ENCODE measurements at places on chromosomes 3 and 15.

DNA sequence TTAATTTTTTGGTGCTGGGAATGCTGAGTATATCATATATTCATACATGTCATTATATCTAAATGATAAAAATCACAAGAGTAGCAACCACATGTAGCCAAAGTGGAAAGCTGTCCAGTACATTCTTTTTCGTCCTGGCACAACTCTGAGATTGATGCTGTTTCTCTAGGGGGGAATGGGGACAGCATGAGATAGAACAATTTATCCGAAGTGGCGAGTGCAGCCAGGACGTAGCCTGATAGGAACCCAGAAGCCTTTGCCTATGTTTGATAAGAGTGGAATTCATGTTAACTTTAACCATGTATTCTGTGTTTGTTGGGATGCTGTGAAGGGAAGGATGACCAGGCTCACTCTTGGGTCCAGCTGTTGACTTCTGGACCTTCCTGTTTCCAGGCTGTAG is 20.9 kb downstream of the PTPRG start:
- no peak for DNase-seq

- no peak for DNase-seq
These were observed 53.9 kb upstream of the SSR3 start for GRCh38 chr3:156608601-156609514.

DNA sequence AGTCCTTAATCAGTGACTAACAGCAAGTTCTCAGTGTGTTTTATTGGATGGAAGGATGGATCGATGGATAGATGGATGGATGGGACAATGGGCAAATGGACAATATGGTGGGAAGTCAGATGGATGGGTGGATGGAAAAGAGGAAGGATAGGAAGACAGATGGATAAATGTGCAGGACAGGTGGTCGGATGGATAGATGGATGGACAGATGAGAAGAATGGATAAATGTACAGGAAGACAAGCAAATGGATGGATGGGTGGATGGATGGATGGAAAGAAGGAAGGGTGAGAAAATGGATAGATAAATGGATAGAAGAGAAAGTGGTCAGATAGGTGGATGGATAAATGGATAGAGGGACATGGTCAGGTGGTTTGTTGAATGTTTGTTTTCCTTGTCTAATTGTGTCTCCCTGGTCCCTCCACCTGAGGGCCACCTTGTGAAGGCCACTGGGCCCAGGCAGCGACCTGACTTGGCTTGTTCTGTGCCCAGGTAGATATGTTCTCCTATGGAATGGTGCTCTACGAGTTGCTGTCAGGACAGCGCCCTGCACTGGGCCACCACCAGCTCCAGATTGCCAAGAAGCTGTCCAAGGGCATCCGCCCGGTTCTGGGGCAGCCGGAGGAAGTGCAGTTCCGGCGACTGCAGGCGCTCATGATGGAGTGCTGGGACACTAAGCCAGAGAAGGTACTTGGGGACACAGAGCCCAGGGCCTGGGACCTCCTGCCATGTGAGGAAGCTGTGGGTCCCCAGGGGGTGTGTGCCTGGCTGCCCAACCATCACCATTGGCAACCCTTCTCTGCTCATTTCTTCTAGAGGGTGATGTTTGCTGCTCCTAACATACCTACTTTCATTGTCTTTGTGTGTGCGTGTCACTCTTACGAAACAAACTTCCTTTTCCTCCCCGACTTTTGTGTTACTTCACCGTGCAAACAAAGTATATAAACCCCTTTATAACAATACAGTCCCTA is 137.5 kb downstream of the LRRK1 start:
- no peak for DNase-seq

DNA sequence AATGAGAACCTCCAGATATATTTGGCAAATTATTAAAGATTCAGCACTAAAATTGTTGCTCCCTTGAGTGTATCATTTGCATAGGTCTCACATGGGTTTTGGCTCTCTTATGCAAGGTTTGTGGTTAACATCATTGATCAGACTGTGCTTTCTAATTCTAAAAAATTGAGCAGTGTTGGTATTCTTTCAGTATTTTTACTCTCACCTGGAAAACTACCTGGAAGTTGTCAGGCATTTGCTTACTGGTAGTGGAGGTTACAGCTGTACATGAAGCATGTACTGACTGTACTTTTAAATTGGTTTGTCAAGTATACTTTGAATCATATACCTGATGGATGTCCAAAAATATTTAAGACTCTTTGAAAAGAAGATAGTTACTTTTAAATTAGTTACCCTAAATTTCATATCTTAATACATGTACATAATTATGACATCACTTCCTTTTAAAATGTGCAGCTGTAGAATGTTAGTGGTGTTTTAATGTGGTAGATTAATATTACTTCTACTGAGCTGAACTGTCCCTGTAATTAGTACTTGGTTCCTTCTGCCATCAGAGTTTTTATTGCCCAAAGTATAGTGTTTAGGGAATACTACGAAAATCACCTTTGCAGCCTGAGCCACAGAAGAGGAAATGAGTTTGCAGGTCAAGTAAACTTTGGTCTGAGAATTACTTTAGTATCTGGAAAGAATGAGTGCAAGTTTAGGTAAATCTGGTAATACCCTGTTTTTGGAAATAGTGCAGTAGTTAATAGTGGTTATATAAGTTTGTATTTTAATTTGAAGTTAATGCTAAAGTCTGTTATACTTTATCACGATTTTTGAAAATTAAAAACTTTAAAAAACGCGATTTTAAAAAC is 2.8 kb downstream of the CHD2 start:
- DNase-seq, result no peak

DNA sequence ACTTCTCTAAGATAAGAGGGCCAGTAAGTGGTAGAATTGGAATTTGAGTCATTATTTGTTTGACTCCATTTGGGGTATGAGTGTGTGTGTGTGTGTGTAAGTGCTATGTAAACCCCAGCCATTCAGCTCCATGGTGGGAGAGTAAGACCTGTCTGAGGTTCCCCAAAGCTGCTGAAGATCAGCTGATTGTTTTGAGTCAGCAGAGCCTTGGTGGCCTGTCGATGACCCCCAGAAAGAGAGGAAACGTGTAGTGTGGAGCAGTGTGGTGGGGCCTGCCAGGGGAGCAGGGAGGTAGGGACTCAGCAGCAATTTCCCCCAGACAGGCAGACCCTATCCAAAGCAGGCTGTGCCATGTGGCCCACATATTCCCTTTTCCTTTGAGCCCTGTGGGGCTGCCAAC is 5.3 kb downstream of the DVL3 start:
- peak; percentile 90 for DNase-seq

GRCh38 chr15:66570842-66571478 is 5.2 kb upstream of the LCTL start:
- no peak for DNase-seq

GRCh38 chr3:171018156-171018935 is 8.2 kb downstream of the SLC2A2 start:
- no peak for DNase-seq

DNA sequence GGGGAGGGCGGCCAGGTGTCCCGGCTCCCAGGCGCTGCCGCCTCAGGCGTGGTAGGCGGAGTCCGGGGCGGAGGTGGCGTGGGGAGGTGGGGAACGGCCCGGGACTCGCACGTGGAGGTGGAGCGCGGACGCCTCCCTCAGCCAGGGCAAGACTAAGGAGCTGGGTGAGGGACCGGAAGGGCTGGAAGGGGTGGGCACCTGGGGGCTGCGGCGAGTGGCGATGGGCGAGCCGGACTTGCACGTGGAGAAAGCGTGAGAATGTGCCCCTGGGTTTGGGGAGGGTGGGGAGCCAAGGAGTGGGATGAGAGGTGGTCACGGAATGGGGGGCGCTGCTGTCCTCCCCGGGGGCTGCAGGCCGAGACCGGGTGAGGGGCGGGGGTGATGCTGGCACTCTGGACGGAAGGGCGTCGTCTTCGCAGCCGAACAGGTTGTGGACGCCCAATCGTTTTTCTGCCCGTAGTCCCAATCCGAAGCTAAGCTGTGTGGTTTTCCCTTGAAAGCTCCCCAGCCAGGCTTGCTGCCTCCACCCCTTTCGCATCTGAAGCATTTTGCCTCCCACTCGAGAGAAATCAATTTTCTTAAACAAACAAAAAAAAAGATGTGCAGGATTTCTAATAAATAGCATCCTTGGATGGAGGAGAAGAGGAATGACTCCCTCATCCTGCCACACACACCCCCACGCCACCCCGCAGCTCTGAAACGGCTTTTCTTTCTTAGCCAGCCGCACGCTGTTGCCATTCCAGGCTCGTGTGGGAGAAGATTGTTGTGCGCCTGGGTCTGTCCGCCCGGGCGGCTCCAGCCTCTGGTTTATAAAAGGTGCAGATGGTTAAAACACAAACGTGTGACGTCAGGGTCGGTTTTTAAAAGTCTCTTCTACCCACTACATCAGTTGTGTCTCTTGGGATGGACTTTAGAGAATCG is 62.5 kb upstream of the ANKRD28 start:
- DNase-seq, result peak; percentile 44

DNA sequence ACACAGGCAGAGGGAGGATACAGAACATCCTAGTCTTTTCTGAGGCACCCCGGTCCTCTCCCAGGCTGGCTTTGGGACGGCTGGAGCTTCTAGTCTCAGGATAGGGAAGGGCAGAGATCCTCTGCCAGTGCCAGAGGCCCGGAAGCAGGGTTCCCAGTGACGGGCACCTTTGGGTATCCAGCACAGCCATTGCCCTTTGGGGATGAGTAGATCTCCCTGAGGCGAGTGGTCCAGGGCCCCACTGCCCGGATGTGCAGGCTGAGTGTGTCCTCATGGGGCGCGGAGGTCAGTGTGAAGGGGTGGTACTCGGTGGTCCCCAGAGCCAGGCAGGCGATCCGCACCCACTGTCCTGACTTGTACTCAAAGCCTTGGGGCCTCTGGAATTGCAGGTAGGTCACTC is 18.3 kb downstream of the DUOX2 start:
- DNase-seq, result no peak

DNA sequence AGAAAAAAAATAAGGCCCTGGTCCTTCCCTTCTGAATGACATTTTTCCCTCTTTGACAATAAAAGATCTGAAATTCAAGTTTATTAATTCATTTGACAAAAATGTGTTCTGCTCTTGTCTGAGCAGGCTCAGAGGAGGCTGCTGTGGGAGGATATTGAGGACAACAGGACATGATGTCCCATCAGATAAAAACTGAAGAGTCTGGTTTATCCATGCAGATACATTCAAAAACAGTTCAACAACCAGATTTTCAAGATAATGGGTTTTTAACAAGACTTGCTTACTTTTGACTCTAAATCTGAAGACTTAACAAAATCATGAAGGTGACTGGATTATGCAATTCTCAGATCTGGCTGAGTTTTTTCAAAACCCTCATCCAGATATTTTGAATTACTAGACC is 36.9 kb upstream of the STRIT1 start:
- DNase-seq, result no peak

GRCh38 chr15:58882243-58882642 is 51.2 kb downstream of the SLTM start:
- DNase-seq, result no peak

GRCh38 chr3:114242947-114243346 is 5.6 kb upstream of the ZNF80 start:
- DNase-seq, result no peak

DNA sequence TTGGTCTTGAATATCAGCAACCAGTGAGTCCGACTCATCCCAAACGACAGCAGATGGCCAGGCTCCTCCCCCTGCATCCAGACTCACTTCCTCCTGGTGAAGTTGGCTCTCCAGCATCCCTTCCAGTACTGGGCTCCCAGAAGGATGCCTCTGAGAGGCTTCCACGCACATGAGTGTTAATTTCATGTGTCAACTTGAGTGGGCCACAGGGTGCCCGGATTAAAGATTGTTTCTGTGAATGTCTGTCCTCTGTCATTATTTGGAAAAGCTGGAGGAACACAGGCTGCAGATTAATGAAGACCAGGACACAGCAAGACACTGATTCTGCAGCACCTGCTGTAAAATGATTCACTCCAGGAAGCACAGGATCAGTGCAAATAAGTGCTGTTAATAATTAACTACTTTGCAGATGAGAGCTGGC is 99.8 kb downstream of the ATP10A start:
- DNase-seq, result no peak

DNA sequence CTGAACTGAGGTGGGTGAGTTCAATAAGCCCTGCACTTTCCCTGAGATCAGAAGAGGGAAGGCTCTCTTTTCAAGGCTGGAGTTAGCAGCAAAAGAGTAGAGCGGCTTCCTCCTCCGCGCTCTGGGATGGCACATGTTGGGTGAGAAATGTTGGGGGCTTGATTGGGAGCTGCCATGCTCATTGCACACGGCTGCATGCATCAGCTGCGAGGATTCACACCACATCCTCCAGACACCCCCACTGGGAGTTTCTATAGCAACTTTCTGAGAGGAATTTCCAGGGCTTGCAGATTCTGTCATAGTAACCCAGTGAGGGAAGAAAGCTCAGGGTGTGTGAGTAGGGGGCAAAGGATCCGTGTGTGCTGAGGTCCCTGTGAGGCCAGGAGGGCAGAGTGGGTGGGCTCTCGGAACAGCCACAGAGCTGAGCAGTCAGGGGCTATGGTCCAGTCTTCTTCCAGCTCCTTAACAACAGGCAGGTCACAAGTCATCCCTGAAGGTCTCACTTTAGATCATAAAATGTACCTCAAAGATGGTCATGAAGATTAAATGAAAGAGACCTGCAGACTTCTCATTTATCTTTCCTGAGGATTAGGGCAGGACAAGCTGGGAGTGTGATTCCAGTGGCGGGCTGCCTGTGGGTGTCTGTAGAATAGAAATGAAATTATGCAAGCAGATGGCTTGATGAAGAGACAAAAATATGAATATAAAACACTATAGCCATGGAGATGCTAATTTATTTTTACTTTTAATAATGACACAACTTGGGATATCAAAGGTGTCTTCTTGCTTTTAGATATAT is 75.7 kb upstream of the CHRNA7 start:
- no peak for DNase-seq

- no peak for DNase-seq
These were observed 253.4 kb downstream of the IGSF11 start for GRCh38 chr3:118781232-118781631.

All from fibroblast of lung (primary cell).